ENCODE measurements at places on chromosomes 1 and 21. TPM values are rescaled to one million over a fixed set of nuclear protein-coding genes. Genes with fewer than 3 reads are reported as not detected.

POTED gene
- not detected for total RNA-seq

KCNJ15 gene
- total RNA-seq, result 0.31 TPM

TDRD5 gene
- 0.13 TPM for total RNA-seq

IL10 gene
- total RNA-seq, result 3.6 TPM

IGSF8 gene
- total RNA-seq, result 23.0 TPM

- no peak for ATAC-seq
Observed at GRCh38 chr1:87017998-87018672, 103.7 kb downstream of the HS2ST1 start.

GRCh38 chr1:183505454-183506089, 33.3 kb downstream of the SMG7 start:
- no peak for ATAC-seq

DNA sequence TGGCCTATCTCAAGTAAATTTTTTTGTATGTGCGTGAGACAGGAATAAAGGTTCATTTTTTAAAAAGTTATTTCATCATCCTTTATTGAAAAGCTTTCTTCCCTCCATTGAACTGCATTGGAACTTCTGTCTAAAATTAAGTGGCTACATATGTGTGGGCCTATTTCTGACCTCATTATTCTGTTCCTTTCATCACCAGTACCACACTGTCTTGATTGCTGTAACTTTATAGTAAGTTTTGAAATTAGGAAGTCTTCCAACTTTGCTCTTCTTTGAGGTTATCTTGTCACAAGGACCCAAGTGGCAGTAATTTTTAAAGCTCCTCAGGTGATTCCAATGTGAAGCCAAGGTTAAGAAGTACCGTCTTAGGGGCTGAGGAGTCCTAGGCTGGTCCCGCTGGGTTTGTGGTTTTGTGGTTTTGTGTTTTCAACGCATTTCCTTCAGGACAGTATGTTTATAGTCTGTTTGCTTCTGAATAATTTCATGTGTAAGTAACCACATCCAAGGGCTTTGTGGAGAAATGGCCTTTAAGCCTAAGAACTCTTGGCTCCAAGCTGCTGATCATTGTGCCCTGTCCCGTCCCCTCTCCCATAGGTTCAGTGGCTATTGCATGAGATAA, 12.4 kb upstream of the SCAF4 start:
- no peak for ATAC-seq

- ATAC-seq, result no peak
Observed at GRCh38 chr1:179995576-179995975, 41.0 kb downstream of the CEP350 start.

GRCh38 chr1:173508541-173508940, 31.4 kb downstream of the PRDX6 start:
- no peak for ATAC-seq

GRCh38 chr21:15309721-15310120, 244.9 kb upstream of the NRIP1 start:
- ATAC-seq, result peak; percentile 71

DNA sequence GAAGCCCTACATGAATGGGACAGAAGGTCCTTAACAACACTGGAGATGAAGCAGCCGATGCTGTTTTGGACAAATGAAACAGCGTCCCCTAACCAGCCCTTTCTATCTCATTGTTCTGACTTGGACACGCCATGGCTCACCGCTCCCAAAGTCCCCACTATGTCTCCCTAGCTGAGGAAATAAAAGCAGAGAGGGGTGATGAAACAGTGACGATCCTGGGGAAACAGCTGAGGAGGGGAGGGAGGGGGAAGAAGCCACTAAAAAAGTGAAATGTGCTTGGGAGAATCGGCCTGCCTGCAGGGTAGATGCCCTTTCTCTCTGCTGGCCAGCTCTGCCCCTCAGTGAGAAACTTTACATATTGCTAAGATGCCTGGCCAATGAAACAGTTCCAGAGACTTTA, 1.1 kb upstream of the ACKR1 start:
- no peak for ATAC-seq

Data from gastroesophageal sphincter (tissue), 4 donors.